RKO (cell line): ENCODE measurements at places on chromosomes 13 and 19.

- peak; percentile 96 for DNase-seq
These were observed 1.3 kb upstream of the SHANK1 start for GRCh38 chr19:50720921-50721381.

DNA sequence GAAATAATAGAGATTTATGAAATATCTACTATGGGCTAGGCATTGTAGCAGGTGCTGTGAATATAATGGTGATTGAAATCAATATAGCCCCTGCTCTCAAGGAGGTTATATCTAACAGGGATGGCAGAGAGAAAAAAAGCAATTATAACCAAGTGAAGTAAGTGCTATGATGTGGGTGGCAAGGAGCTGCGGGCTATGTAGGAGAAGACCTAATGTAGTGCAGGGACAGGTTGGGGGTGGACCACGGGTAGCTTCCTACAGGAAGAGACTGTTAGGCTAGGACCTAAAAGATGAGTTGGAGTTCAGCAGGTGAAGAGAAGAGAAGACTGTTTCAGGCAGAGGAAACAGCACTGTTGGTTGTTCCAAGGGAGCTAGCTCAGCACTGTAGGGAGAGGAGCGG is 311.0 kb downstream of the KCNRG start:
- no peak for DNase-seq

DNA sequence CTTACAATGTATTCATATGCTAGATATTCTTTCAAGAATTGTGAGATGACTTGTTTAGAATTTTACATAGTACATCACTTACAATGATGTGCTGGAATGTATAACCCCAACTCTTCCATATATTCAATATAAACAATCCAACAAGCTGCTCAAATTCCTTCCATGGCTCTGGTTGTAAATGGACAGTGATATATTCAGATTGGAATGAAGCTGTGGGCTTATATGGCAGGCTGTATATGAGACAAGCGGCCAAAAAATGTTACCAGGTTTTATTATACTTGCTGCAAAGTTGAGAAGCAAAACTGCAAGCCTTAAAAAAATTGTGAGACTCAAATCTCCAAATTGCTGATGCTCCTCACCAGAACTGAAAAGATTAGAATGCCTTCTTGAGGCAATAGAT is 83.6 kb upstream of the KLF12 start:
- no peak for DNase-seq

GRCh38 chr13:43266936-43267615 is 243.7 kb downstream of the DNAJC15 start:
- no peak for DNase-seq

DNA sequence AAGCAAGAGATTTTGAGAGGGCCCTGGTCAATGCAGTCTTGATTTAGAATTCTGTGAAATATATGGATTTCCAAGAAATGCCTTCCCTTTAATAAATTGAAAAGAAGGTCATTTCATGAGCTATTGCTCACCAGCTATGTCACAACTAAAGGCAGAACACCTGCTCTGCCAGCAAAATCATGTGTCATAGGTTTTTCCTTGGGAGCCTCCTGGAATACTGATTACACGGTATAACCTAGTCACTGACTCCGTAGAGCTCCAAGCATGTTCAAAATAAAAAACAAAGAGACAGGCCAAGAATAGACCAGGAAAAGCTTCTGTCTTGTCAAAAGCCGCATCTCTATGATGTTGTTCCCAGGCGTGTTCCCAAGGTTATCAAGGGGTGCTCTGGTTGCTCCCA is 45.5 kb downstream of the HSPH1 start:
- no peak for DNase-seq

GRCh38 chr19:8505680-8506401 is 3.4 kb upstream of the PRAM1 start:
- DNase-seq: peak; percentile 69

GRCh38 chr19:6801485-6802086 is 29.1 kb downstream of the VAV1 start:
- DNase-seq: no peak

GRCh38 chr19:806815-807421 is 9.7 kb downstream of the PTBP1 start:
- DNase-seq: no peak

DNA sequence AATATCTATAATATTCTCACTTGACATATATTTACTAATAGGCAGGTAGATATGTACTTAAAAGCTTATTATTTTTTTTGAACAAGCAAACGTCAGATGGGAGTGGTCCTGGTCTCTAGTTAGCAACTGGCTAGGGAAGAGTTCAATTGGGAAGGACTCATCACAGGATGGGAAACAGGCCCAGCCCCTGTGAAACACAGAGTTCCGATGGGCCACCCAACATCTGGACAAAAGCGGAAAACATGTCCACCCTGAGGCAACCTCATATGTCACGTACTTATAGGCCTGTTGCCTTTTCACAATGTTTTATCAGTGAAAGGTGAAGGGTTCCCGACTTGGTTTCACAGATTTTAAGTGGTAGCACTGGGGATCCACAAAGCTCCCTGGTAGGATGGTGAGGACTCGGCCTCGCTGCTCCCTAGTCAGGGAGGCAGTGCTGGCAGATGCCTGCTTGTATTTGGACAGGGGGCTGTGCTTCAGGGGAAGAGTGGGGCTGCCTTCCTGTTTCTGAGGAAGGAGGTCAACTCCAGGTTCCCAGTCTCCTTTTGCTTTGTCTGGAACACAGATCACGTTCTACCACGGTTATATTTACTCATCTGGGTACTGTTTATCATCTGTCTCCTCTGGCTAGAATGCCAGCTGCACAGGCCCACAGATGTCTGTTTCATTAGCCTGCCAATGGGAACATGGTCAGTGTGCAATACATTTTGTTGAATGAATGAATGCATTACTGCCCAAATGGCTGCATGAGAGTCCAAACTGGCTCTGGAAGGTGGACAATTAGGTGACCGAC is 49.4 kb upstream of the SLC15A1 start:
- no peak for DNase-seq

DNA sequence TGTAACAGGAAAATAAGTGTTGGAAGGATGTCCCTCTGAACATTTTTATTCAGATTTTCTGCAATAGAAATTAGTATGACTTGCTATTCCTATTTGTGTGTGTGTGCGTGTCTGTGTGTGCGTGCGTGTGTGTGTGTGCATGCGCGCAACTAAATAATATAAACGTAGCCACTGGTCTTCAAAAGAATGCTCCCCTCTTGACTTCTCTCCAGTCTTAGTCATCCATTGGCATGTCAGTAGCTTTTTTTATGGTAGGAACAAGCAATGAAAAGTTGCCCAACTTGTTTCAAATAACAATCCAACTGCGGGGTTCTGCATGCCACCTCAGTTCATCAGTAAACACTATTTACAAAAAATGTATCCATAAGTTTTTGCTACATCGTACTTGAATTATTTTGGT is 249.6 kb downstream of the GPC6 start:
- no peak for DNase-seq

- DNase-seq: no peak
These were observed 7.1 kb downstream of the ARHGAP45 start for GRCh38 chr19:1073956-1074517.

GRCh38 chr13:90547272-90547790 is 800.2 kb upstream of the MIR17HG start:
- DNase-seq: no peak

- no peak for DNase-seq
These were observed 703 bp upstream of the CILP2 start for GRCh38 chr19:19537075-19538048.

- DNase-seq: no peak
These were observed 13.1 kb upstream of the OR1M1 start for GRCh38 chr19:9073806-9074205.

DNA sequence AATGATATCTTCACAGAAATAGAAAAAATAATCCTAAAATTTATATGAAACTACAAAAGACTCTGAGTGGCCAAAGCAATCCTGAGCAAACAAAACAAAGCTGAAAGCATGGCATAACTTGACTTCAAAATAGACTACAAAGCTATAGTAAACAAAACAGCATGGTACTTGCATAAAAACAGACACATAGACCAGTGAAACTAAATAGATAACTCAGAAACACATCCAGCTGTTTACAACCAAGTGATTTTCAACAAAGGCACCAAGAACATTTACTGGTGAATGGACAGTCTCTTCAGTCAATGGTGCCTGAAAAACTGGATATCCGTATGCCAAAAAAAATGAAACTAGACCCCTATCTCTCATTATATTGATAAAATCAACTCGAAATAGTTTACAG is 25.2 kb downstream of the SCGB2B2 start:
- DNase-seq: no peak

DNA sequence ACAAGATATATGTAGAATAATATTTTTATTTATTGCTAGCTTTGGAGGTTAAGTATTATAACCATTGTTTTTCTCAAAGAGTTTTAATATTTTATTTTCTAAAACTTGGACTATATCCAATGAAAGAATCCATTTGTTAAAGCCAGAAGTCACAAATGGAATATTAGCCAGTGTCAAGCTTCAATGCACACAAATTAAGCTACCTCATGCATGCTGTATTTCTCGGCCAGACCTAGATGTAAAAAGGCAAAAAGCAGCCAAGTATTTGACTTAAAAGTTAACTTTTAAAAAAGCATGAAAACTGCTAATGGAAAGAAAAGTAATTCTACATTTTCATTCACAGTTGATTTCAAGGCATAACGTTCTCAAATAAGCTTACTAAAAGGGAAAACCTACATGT is 160.0 kb upstream of the ATXN8OS start:
- no peak for DNase-seq

DNA sequence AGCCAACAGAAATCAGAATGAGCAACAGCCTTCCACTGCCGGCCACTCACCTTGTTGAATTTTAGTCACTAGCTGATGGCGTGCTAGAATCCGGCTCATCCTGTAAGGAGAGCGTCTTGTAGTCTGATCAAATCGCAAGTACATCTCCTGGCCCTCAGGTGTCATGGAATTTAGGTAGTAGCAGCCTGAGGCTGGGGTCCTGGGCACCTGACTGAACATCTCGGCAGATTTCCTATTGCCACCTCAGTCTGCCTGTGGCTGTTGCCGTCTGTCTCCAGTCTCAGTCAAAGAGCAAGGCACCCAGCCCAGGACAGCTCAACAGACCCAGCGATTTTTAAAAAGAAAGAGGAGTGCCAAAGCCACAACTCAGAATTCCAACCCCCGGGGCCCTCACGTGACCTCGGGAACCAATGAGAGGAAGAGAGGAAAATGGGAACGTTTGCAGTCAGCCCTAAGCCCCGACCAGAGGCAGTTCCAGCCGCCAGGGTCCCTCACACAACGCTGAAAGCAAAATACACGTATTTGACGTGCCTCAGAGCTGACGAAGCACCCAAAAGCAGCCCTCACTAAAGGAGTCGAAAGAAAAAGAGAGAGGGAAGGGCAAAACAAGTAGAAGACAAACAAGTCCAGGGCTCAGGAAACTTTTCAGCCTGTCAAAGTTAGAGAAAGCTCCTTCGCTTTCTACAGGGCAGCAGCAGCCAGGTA is at the start of gene STARD13:
Gene STARD13, minus strand, starts transcription at position 336 of the 705 bp plus-strand sequence. Its CDS starts 117 bp downstream, at position 219.
- peak; percentile 95 for DNase-seq

- DNase-seq: no peak
These were observed 48.3 kb downstream of the LATS2 start for GRCh38 chr13:21012841-21013681.

- peak; percentile 90 for DNase-seq
These were observed 19.3 kb downstream of the GNA15 start for GRCh38 chr19:3154957-3155736.

DNA sequence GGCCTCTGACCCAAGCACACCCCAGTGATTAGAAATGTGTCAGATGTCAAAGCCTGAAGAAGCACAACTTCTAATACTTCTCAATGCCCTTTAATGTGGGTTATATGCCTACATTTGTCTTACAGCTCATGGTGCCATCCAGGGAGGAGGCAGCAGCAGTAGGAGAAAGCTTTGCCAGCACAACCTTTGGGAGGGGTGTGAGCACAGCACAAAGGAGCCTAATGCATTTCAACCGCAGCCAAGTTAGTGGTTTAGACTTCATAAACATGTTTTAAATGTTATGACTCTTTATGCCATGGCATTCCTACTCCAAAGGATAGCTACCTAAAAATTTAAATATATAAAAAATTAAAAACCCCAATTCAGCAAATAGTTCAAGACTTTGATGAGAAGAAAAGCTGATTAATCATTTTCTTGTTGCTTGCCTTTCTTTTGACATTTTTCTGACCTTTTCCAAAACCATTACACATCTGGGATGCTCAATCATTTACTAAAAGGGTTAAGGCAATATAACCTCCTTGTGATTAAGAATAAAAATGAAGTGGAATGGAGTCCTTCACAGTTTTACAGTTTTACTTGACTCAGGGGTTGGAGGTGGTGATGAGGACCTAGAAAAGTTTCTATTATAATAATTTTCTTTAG is 142.7 kb downstream of the DLEU7 start:
- DNase-seq: no peak
